Stimulated activated CD8-positive, alpha-beta memory T cell treated with anti-CD3 and anti-CD28 coated beads, Interleukin-7, amount 100 ng/mL, for 4 hours (primary cell): ENCODE measurements at places on chromosomes 7 and 10.

GRCh38 chr10:43420369-43421200 is 11.6 kb upstream of the HNRNPF start:
- DNase-seq, result peak; percentile 72

- no peak for DNase-seq
Measured at GRCh38 chr10:19579761-19580545, 236.3 kb upstream of the PLXDC2 start.

GRCh38 chr7:47045207-47046051 is 536.5 kb downstream of the TNS3 start:
- no peak for DNase-seq

- DNase-seq, result no peak
Measured at GRCh38 chr10:100637785-100638184, 102.0 kb downstream of the HIF1AN start.

GRCh38 chr10:28704464-28705161 is 27.3 kb downstream of the BAMBI start:
- DNase-seq, result no peak

GRCh38 chr10:33520223-33520622 is 185.8 kb upstream of the NRP1 start:
- no peak for DNase-seq

DNA sequence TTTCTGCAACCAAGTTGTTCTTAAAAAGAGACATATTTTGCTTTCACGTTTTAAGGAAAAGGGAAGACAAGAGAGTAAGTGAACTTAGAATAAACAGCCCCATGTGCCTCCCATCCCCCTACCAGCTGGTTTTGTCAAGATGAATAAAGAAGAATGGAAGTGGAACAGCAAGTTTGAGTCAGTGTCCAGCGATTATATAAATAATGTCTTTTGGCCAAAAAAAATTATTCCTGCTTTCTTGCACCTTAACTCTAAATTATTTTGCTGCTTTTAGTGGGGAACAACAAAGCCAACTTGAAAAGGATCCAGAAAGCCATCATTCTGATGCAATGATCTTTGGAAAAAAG is 82.4 kb upstream of the TRIL start:
- no peak for DNase-seq

- DNase-seq, result no peak
Measured at GRCh38 chr7:34747176-34747781, 89.3 kb downstream of the NPSR1 start.

- DNase-seq, result no peak
Measured at GRCh38 chr7:151128144-151128543, 39.4 kb downstream of the GBX1 start.

DNA sequence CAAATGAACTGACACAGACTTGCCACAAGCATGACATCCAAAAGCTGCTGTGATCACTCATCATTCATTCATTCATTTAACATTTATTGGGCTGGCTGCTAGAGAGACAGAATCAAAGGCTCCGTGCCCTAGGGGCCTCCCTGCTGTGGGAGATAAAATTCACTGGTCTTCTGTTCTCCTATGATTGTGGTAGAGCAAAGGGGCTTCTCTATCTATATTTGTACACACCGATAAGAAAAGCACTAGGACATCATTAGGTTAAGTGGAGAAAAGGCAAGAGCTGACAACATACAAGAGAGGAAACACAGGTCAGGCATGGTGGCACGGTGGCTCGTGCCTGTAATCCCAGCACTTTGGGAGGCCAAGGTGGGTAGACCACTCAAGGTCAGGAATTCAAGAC is 847.0 kb downstream of the TYW1 start:
- no peak for DNase-seq

GRCh38 chr10:15483215-15484075 is 112.4 kb upstream of the FAM171A1 start:
- DNase-seq, result no peak

DNA sequence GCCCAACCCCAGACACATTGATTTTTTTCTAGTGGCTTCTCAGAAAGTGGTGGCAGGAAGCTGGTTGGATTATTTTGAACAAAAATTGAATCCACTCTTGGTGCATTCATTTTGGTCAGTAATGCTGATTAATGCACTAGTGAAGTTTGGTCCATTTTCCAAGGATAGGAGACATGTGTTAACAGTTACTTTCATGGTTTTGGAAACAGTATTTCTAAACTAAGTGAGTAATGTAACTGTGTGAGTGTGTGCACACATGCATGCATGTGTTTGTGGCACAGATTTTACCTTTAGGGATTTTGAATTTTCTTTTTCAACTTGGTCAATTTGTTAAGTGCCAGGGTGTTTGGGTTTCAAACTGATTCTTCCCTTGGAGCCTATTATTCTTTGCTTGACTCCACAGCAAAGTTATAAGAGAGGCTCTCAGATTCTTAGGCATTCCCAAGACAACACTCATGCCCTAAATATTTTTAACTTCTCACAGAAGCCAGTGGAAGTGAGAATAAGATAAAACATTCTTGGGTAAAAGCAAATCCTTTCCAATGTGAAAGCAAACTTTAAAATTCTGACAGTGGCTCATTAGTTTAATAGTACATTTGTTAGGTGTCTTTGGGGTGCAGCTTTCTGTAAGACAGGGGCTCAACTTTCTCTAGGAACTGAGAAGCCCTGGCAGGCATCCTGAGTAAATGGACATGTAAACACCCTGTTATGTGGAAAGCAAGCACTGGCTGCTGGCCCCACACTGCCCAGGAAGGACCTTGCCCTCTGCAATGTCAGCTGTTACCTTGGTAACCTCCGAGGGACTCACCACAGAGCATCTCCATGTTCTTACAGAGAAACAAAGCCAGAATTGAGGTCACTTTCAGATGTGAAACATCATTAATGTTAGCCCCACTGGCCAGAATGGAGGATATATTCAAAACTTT is 68.4 kb downstream of the ASAH2B start:
- no peak for DNase-seq

DNA sequence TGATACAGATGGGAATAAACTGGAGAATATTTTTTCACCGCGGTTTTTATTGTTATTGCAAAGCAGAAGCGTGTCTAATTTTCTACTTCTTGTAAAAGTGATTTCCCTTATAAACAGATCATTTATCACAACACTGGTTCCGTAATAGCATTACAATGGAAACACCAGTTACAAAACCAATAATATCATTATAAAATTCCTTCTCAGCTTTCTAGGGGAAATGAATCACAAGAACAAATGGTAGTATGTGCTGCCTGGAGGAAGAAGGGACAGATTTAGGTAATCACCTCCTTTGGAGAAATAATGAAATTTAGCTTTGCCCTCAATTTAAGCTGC is 2.4 kb upstream of the CCDC6 start:
- DNase-seq, result no peak
